ENCODE measurements at places on chromosomes 2 and 18. TPM values are rescaled to one million over a fixed set of nuclear protein-coding genes. Genes with fewer than 3 reads are reported as not detected.

Gene SLC4A3
- not detected for total RNA-seq

Gene PTPN2
- 29.0 TPM for total RNA-seq

- no peak for DNase-seq
Measured at GRCh38 chr18:44388329-44388728, 292.4 kb upstream of the SETBP1 start.

- DNase-seq: no peak
Measured at GRCh38 chr18:68611311-68611710, 103.6 kb downstream of the TMX3 start.

- no peak for DNase-seq
Measured at GRCh38 chr18:3225588-3225987, 5.8 kb upstream of the MYOM1 start.

DNA sequence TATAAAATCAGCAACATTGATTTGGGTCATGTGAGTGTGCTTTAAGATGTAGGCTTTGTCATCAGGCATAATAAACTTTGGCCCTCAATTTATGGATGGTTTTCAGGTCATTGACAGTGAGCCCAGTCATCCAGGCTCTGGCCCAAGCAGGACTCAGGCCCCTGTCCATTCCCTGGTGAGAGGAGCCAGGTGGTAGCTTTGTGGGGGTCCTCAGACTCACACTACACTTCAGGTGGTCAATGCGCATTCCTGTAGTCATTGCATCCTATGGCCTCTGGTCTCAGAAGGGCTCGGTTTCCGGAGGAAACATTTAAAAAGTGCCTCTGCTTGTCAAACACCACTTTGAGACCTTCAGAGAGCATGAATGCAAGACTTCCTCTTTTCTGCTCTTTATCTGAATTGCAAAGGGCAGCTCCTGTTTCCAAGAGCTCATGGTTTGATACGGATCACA, 20.2 kb downstream of the LGALSL start:
- DNase-seq: peak; percentile 55

GRCh38 chr2:15795426-15795825, 144.9 kb upstream of the MYCN start:
- no peak for DNase-seq

DNA sequence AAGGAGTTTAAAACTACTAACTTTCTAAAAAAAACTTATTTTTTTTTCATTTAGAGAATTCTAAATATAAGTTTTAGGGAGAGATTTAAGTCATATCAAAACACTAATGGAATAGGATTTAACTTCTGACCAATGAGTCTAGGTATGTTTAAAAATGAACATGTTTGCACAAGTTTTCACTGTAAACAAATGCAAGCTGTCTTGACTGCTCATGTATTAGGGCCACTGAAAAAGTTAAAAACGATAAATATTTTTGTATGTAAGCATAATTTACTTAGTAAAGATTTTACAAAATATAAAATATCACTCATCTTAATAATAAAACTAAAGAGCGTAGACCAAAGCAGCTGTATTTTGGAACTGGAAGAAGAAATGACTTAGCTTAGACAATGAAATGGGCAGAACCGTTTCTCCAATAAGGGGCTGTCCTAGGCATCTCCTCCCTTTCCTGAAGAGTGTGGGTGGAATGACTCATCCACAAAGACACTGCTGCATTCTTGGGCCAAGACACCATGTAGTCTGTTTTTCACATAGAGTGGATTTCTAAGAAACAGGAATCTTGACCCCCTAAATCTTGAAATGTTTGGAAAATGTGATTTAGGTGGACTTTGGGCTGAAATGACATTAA, 118.8 kb downstream of the MEP1B start:
- DNase-seq: no peak

DNA sequence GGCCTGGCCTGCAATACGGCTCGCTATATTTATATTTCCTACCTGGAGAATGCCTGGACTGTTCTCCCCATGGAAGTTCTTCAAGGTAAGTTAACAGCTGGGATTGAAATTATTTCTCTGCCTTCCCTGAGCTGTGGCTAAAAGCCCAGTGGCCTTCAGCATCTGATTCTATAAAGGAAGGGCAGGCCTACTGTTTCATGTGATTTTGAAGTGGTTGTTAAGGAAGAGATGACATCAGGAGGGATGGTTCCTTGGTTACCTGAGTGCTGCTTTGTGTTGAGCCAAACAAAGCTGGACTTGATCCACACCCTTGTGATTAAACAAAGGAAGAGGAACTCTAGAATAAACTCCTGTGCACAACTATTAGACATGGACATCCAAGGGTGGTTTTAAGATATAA, 61.6 kb downstream of the MFSD6 start:
- DNase-seq: no peak
